Head of caudate nucleus (tissue), 42 donors: ENCODE measurements at places on chromosomes 3 and 15.

DNA sequence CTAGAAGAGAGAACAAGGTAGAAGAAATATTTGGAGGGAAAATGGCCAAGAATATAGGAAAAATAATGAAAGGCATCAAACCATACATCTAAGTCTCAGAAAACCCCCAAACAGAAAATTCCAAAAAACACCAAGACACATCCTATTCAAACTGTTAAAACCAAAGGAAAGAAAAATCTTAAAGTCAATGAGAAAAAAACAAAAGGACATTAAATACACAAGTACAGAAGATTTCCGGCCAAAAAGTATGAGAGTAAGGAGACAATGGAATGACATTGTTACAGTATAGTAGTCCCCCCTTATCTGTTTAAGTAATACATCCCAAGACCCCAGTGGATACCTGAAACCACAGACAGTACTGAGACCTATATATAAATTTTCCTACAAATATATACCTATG is 18.8 kb downstream of the CLASP2 start:
- no peak for DNase-seq

GRCh38 chr3:134753999-134754742 is 40.9 kb upstream of the EPHB1 start:
- no peak for DNase-seq

GRCh38 chr3:160217675-160218074 is 7.5 kb upstream of the C3orf80 start:
- no peak for DNase-seq

DNA sequence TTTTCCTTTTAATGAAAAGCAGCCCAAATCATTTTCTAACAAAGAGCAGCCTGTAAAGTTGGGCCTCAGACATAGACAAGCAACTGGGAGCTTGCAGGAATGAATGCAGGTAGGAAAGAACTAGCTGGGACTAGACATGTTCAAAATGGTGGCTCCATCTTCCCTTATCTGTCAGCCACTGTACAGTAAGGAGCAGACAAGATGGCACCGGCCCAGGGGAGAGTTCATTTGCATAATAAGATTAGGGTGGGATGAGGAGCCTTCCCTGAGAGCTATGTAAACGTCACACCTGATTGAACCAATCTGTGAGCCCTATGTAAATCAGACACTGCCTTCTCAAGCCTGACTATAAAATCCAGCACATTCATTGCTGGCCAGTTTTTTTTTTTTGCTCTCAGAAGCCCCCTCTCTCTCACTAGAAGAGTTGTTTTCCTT is 59.7 kb upstream of the GK5 start:
- no peak for DNase-seq

DNA sequence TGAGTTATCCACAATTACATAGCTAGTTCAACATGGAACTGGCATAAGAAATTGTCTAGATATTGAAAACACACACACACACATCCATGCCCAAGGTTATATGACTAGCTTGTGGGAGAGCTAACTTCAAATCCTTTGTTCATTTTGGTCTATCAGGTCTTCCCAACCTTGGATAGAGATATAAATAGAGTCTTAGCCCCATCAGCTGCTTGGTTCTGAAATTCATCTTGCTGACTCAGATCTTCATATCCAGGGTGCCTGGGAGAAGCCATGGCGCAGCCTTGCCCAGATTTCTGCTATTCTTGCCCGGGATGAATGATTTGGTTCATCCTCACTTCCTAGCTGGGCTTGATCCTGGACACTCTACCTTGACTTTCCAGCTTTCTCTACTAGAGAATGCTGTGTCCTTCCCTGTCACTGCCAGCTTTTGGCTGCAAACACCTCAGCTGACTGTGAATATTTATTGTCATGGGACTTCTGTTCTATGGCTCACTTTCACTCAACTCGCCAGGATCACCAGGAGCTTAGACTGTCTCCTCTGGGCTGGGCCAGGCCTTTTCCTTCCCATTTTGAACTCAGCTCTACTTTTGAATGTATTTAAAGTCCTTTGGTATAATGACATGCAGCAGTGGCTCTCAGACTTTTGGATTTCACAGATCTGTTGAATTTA is 324.4 kb downstream of the AGBL1 start:
- no peak for DNase-seq

GRCh38 chr3:61634678-61635077 is 73.3 kb downstream of the PTPRG start:
- DNase-seq: no peak

DNA sequence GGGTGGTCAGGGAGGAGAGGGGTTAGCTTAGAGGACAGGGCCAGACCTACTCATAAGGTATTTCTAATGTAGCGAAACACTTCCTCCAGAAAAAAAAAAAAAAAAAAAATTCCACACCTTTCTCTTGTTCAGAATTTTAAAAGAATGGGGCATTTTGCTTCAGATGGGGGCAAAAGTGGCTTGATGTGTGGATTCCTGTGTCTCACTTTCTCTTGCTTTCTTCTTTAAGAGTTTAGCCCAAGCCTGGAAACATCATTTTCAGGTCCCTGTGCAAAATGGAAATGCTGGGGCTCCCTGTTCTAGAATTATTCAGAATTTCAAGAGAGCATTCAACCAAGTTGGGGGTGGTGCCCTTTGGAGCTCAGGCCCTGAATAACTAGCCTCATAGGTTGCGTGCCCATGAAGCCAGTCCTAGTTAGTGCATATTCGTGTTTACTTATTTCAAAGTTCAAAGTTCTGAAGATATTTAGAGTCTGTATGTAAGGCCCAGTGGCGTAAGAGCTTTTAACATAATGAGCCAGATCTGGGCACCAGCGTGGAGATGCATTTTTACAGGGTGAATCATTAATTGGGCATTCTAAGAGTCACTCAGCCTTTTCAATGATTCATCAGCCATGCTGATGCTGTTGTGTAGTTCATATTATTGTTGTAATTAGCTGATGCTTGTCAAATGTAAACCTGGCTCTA is 104.5 kb downstream of the RPLP1 start:
- no peak for DNase-seq

- no peak for DNase-seq
Observed at GRCh38 chr3:132265028-132265427, 52.2 kb upstream of the ACP3 start.

DNA sequence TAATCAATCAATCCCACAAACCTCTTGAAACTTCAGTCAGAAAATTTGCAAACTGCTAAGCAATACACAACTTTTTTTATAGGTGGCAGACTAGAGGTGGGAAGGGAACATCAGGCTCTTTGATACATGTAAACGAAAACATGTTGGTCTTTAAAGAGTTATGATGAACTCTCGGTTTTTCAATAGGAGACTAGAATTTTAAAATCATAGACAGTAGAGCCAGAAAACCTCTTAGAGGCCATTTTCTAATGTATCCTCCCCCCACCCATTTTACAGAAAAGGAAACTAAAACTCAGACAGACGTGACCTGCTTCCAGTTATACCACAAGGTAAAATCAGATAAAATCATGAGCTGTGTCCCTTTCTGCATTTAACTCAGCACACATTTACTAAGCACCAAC is 179.1 kb upstream of the LPP start:
- DNase-seq: no peak

GRCh38 chr3:114538211-114538610 is 244.4 kb downstream of the TIGIT start:
- DNase-seq: no peak

- DNase-seq: no peak
Observed at GRCh38 chr3:133610031-133610430, 36.5 kb downstream of the CDV3 start.

DNA sequence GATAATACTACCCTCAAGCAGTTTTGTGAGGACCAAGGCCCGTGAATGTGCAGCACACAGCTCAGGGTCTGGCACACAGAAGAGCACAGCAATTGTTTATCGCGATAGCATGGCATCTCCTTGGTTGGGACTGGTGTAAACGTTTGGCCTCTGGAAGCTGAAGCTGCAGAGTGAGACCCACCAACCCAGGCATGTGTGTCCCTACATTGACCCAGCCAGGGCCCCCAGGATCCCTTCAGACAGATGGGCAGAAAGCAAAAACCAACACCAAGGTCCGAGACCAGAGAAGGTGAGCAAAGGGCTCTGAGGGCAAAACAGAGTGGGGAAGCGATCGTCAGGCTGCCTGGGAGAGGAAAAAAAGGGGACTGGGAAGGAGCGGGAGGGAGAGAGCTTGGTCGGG is 12.6 kb upstream of the PSTPIP1 start:
- no peak for DNase-seq

GRCh38 chr3:49725906-49726681 is 2.3 kb upstream of the GMPPB start:
- DNase-seq: no peak

- no peak for DNase-seq
Observed at GRCh38 chr3:59996056-59996455, 946.2 kb upstream of the CFAP20DC start.

GRCh38 chr15:58115692-58116091 is 22.5 kb upstream of the AQP9 start:
- DNase-seq: no peak

- no peak for DNase-seq
Observed at GRCh38 chr3:14787630-14788029, 31.1 kb upstream of the FGD5 start.

DNA sequence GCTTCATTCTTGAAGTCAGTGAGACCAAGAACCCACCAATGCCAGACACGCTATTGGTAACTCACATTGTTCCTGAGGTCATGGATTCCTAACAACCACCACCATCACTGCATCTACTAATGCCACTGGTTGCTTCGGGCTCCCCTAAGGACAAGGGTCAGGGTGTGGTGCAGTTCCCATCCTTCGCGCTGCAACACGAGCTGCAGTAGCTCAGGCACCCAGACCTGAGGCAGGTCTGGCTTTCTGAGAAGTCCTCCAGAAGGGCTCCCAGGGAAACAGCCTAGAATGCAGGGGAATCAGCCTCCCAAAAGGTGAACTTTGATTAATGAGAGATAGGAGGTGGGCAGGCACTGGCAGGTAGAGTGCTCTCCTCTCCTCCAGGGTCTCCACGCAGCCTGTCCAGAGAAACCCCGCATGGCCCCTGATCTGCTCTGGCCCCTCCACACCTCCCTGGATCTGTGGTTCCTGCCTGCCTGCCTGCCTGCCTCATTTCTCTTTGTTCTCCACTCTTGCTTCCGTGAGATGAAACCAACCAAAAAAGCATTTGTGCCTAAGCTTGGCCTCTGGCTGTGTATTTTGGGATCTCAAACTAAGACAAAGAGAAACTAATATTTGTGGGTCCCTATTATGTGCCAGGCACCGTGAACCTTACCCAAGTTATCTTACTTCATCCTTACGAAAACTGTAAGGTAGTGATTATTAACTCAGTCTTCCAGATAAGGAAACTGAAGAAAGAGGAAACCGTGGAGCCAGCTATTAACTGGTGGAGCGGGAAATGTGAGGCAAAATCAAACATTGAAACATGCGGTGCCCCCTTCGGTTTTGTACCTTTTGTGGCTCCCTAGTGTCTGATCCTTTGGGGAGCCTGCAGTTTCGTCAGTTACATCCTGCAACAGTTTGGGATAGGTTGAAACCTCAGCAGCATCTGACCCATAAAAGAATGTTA is 43.9 kb upstream of the USP3 start:
- DNase-seq: no peak

- no peak for DNase-seq
Observed at GRCh38 chr3:70803891-70804290, 491.5 kb upstream of the MDFIC2 start.

DNA sequence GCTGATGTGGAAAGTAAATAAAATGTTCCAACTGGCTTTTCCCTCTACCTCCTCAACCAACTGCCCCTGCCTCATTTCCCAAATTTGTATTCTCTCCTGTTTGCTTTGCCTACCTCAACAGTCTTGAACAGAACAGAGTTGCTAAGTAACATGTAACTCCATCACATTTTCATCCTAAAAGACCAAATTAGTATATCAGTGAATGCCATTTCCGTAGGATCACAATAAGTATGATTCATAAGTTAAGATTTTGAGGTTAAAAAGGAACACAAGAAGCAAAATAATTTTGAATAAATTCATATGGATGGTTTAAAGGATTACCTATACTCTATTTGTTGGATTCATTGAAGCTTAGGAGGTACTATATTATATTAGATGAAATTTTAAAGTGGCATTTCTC is 154.9 kb downstream of the ECT2 start:
- DNase-seq: no peak

GRCh38 chr3:64049136-64049535 is 25.8 kb upstream of the PSMD6 start:
- no peak for DNase-seq

- DNase-seq: peak; percentile 17
Observed at GRCh38 chr3:85801955-85802354, 843.2 kb downstream of the CADM2 start.

DNA sequence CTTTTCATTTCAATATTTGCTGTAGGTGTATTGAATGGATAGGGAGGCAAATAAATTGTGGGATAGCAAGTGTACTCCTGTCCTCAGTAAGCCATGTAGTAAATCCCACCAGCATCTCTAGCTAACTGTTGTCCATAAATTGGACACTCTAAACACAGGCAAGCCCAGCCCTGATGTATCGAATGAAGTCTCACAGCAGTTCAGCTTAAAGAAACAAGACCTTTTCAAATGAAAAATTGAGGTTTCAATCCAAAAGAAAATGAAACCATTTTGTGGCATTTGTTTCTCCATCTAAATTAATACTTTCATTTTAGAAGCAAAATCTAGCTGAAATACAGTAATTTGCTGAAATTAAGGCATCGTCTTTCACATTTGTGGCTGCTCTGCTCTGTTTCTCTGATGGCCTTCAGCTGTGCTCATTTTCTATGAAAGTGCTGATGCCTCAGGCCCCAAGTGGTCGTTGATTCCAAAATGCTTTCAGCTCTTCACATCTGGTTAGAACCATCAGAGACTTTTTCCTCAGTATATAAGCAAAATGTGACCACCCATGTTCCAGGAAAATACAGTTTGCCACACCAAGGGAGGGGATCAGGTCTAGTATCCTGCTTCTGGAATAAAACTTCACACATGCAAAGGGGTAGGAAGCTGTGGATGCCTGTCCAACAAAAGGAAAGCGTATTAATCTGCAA is 245.0 kb downstream of the ZMAT3 start:
- DNase-seq: no peak

DNA sequence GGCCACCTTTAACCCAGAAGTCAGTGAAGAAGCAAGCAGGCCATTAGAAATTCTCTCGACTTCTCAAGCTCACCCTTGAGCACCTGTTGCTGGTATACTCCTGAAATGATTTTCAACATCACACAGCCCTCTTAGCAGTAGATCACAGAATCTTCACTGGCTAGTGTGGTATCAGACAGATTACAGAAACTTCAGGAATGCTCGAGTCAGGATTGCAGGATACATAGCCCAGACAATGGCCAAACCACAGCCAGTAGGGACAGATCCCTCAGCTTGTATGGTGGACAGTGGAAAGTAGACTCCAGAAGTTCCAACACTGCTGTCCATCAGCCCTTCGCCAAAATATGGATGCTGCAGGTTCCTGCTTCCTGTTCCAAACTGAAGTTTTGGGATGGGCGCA is 4.5 kb upstream of the KLHL40 start:
- DNase-seq: no peak

- no peak for DNase-seq
Observed at GRCh38 chr3:37377670-37378069, 203.3 kb upstream of the LRRFIP2 start.

DNA sequence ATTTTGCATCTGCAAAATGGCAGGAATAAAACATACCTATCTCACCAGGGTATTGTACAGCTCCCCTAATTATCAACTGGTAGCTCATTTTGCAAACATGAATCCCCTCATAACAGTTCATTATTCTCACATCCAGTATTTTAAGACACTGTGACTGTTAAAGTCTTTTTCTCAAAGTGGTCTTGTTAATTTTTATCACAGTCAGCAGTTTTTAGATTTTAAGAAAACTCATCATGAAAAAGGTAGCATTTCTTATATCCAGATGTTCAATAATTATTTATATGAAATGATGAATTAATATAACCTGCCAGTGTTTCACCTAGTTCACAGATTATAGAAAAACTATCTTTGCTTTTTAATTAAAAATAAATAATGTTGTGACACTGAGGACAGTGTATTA is 354.9 kb upstream of the ARL6 start:
- no peak for DNase-seq
